ENCODE measurements at places on chromosomes 5 and 9. TPM values are rescaled to one million over a fixed set of nuclear protein-coding genes. Genes with fewer than 3 reads are reported as not detected.

Gene RIMOC1
- total RNA-seq, result 25.1 TPM

Gene PKD2L2
- total RNA-seq, result not detected

Gene FOXD1
- 9.9 TPM for total RNA-seq

Gene IFNB1
- total RNA-seq, result not detected

Gene GAPT
- 2.8 TPM for total RNA-seq

Gene RANBP6
- total RNA-seq, result 14.0 TPM

Gene LECT2
- not detected for total RNA-seq
